ENCODE measurements at places on chromosomes 7 and 10.

DNA sequence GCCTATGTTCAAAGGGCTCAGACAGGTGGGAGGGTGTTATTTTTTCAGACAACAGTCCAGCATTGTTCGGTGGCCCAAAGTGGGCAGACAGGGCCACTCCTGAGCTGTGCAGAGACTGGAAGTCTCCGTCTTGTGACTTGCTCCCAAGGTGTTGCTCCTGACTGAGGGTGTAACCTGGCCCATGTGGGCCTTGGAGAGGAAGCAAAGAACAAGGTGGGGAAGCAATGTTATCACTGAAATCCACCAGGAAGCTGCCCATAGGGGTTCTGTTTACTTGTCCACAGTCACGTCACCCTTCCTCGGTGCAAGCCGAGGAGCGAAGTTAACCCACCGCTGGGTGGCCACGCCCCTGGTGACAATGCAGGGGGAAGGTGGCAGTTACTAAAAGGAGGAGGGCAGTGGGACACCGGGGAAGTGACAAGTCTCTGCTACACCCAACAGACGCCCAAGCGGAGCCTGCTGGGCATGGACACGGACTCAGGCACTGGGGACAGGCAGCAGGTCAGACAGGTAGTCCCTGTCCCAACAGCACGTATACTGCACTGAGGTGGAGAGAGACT, 311.6 kb upstream of the MKI67 start:
- DNase-seq = no peak

DNA sequence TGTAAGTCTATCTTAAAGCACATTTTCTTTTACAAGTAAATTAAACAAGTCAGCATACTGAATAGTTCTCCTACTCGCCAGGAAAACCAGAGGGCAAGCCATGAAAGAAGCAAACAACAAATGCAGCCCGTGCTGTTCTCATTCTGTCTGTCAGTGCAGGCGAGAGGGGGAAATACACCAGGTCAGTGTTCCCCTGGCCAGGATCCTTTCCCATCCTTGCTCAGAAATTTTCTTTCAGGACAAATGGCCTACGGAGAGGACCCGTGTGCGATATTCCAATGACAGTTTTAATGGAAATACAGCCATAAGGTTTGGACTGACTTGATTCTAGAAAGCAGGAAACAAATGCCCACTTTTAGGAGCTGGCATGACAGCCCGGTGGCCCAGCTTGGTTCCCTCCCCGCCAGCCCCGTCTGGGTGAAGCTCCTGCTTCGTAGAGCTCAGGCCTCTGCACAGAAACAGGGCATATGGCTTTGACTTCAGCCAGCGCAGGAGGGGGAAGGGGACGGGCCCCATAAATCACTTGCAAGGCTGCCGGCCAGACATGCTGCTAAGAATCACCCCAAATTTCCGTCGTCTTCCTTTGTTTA, 67.8 kb downstream of the FRMD4A start:
- DNase-seq = no peak

DNA sequence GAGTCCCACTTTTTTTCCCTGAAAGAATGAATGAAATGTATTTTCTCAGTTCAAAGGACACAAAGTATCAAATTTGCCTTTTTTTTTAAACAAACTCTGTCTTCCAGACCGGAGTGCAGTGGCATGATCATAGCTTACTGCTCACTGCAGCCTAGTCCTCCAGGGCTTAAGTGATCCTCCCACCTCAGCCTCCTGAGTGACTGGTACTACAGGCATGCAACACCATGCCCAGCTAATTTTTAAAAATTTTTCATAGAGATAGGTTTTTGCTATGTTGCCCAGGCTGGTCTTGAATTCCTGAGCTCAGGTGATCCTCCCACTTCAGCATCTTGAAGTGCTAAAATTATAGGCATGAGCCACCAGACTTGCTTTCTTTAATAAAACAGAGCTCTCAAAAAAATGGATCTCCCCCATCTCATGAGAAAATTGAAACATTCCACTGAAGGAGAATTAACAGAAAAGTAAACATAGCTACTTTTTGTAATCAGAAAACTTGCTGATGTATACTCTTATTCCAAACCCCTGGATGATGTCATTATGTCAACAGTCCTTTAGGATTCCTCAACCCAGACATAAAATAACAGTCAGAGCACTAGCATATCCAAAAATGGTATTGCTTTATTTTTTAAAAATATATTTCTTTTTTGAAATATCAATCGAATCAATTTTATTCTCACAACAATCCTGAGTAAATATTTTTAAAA, 12.3 kb upstream of the TRDMT1 start:
- no peak for DNase-seq

DNA sequence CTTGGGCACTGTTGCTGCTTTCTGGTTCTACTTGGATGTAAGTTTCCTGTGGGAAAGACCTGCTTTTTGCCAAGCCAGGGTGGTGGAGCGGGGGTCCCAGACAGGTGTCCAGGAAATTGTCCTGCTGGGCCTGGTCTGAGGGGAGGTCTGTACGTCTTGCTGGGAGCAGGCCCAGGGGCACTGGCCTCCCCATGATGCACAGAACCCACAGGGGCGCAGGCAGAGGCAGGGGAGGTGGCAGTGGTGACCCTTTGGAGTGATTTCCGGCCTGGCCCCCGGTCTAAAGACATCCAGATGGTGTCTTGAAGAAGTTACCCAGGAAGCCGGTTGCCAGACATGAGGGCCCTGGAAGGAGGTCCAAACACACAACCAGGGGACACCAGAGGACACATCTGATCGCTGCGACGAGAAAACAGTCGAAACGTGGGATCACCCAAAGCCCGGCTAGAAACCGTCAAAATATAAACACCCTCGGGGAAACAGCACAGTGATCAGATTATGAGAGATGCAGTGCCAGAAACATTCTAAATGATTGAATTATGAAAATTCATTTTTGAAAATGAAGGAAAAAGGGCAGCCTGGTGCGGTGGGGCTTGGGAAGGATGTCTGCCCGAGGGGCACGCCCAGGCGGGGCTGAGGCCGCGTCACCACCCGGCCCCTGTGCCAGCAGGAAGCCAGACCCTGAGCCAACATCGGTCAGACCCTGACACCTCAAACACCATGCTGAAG, 59.6 kb downstream of the TMEM270 start:
- DNase-seq = no peak

GRCh38 chr10:131724891-131725580, 175.8 kb upstream of the PPP2R2D start:
- DNase-seq = no peak

DNA sequence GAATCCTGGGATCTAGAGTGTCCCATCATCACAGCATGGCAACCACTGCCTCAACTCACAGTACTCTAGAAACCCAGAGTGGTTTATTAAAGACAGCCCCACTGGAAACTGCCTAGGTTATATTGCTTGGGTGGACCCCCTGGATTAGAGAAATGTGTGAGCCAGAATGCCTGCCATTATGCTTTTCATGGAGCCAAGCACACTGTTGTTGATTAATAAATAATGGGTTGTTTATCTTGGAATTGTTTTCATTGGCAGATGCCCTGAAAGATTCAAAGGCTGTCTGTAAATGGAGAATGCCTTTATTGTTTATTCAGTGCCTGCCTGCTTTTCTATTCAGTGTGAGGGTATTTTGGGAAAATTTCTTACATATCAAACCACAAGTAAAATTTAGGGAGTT, 52.1 kb downstream of the GNAI1 start:
- DNase-seq = no peak

DNA sequence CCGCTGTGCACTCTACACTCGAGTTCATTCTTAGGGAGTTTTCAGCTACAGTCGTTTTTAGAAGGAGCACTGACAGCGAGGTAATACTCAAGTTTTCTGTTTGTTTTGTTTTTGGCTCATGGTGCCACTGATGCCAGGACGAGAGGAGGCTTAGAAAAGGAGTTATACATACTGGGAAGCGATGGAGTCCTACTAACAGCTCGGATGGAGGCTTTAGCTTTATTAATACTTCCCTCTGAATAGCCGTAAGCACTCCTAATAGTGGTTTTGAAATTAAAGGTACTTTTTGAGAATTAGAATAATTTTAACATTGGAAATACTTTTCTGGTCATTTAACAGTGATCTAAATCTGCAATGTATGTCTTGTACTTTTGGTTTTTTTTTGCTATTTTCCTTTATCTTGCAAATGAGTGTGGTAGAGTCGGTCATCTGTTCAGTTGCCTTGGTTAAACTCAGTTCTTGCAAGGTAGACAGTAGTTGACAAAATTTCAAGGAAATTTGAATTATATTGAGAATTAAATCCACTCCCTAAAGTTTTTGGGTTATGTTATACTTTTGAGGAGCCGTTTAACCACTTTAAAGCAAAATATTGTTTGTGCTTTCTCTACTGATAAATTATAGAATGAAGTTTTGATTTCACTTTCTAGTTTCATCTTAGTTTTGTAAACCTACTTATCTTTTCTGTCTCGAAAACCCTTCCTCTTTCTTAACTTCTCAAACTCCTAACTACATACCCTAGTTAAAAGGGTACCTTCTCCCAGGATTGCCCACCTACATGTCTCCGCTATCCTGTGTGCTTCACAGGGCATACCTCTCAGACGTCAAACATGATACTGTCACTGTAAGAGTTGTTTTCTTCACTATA, 1.5 kb downstream of the HBP1 start:
- DNase-seq = no peak

GRCh38 chr7:74311305-74311744, 22.1 kb downstream of the CLIP2 start:
- no peak for DNase-seq

- no peak for DNase-seq
Observed at GRCh38 chr10:13904064-13904463, 317.3 kb downstream of the PRPF18 start.

- no peak for DNase-seq
Observed at GRCh38 chr7:117630501-117630900, 150.7 kb downstream of the CFTR start.

DNA sequence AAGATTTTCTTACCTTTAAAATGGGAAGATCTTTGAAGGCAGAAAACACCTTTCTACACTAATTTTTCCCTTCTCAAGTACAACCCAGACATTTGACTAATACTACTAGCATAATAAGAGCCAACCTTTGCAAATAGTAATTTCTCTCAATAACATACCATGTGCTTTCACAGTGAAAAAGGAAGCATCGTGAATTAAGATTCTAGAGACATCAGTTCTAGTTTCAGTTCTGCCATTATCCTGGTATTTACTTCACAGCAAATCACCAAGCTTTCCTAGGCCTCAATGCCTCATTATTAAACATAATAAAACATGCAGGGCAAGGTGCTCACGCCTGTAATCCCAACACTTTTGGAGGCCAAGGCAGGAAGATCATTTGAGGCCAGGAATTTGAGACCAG, 24.9 kb downstream of the GSAP start:
- no peak for DNase-seq

DNA sequence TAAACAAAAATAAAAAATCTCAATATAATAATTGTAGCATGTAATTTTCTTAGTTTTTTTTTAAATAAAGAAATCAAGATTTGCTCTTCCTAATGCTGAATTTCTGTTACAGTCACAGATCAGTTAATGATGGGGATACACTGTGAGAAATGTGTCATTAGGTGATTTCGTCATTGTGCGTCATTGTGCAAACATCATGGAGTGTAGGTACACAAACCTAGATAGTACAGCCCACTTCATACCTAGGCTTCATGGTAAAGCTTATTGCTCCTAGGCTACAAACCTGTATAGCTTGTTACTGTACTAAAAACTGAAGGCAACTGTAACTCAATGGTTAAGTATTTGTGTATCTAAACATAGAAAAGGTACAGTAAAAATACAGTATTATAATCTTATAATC, 74.4 kb upstream of the LSM8 start:
- DNase-seq = no peak

Measured in tibial artery (tissue), 4 donors.